GDM1 (cell line): ENCODE measurements at places on chromosomes 1 and 21.

- DNase-seq, result no peak
Observed at GRCh38 chr1:223082914-223083313, 60.1 kb downstream of the TLR5 start.

- DNase-seq, result no peak
Observed at GRCh38 chr1:61152066-61152465, 69.7 kb downstream of the NFIA start.

DNA sequence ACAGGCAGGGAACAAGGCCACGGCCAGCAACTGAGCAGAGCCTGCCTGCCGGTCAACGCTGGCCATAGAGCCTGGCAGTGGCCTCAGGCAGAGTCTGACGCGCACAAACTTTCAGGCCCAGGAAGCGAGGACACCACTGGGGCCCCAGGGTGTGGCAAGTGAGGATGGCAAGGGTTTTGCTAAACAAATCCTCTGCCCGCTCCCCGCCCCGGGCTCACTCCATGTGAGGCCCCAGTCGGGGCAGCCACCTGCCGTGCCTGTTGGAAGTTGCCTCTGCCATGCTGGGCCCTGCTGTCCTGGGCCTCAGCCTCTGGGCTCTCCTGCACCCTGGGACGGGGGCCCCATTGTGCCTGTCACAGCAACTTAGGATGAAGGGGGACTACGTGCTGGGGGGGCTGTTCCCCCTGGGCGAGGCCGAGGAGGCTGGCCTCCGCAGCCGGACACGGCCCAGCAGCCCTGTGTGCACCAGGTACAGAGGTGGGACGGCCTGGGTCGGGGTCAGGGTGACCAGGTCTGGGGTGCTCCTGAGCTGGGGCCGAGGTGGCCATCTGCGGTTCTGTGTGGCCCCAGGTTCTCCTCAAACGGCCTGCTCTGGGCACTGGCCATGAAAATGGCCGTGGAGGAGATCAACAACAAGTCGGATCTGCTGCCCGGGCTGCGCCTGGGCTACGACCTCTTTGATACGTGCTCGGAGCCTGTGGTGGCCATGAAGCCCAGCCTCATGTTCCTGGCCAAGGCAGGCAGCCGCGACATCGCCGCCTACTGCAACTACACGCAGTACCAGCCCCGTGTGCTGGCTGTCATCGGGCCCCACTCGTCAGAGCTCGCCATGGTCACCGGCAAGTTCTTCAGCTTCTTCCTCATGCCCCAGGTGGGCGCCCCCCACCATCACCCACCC, at the start of gene TAS1R3:
TSS of gene TAS1R3 (plus strand) at position 213 of the 898 bp plus-strand sequence. CDS start at position 279, 66 bp downstream.
- DNase-seq, result no peak

GRCh38 chr1:14836426-14837140, 238.1 kb downstream of the KAZN start:
- DNase-seq, result no peak
